Caco-2 (cell line): ENCODE measurements at places on chromosomes 2 and 18. TPM values are rescaled to one million over a fixed set of nuclear protein-coding genes. Genes with fewer than 3 reads are reported as not detected.

DNA sequence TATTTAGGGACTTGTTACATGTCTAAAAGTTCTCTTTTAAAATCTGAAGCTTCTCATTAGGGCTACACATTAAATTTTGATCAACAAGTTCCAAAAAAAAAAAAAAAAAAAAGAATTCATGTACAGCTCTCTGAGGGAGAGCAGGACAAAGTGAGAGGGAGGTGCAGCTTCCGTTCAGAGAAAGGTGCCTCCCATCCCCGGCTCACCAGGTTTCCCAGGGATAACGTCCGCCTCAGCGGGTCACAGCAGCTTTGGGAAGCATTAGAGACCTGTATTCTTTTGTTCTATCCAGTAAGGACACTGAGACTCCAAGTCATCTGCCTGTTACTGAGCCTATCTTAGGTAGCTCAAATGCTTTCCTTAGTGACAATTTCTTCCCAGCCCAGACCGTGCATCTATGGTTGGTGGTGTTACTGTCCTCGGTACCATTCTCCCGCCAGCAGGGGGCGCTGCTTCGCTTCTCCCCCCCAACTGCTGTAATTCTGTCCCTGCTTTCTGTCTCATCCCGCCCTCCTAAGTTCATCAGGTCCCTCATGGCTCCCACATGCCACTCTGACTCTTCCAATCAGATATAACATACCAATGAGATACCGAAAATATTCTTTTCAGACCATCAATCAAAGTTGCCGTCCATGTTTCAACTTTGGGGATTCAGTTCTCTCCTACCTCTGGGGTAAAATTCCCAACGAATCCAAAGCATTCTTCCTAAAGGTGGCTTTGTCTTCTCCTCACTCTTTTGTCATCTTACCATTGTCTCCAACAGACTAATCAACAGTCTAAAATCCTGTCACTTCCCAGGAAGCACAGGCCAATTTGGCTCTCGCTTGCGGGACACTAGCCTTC is 466.5 kb downstream of the METTL4 start:
- no peaks in the 10 kb centered on the region for H3K36me3 ChIP-seq
- no peak overlapping the region for H3K27ac ChIP-seq
- peaks cover 4% of the 10 kb centered on the region; the same call in 1 of the 2 replicates for H3K4me1 ChIP-seq
- DNase-seq, result peak; percentile 48
- no peaks in the 10 kb centered on the region for H3K27me3 ChIP-seq

DNA sequence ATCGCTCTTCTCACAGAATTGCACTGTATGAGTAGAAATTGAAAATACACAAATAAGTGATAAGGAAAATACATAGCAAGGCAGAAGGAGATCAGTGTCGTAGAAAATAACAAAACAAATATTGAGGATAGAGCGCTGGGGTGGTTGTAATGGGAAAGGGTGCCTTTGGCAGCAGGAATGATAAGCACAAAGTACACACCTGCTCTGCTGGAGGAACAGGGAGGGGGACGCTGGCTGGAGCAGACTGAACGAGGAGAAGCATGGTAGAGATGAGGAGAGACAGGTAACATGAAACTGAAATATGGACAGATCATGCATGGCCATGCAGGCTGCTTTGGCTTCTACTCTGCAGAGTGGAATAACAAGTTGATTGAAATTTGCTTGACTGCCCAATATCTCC is 181.2 kb upstream of the FSHR start:
- no peaks in the 10 kb centered on the region for H3K27me3 ChIP-seq
- no peaks in the 10 kb centered on the region for H3K36me3 ChIP-seq
- no peak for DNase-seq
- no peaks in the 10 kb centered on the region for H3K4me1 ChIP-seq
- no peak overlapping the region for H3K27ac ChIP-seq

GRCh38 chr2:60353863-60354262 is 199.6 kb downstream of the BCL11A start:
- H3K27ac ChIP-seq, result no peak overlapping the region
- no peaks in the 10 kb centered on the region for H3K4me1 ChIP-seq
- no peak for DNase-seq
- H3K36me3 ChIP-seq, result no peaks in the 10 kb centered on the region
- H3K27me3 ChIP-seq, result no peaks in the 10 kb centered on the region

GRCh38 chr2:167818521-167818920 is 428.9 kb downstream of the STK39 start:
- no peak for DNase-seq
- H3K4me3 ChIP-seq, result no peak overlapping the region
- no peaks in the 10 kb centered on the region for H3K4me1 ChIP-seq

DNA sequence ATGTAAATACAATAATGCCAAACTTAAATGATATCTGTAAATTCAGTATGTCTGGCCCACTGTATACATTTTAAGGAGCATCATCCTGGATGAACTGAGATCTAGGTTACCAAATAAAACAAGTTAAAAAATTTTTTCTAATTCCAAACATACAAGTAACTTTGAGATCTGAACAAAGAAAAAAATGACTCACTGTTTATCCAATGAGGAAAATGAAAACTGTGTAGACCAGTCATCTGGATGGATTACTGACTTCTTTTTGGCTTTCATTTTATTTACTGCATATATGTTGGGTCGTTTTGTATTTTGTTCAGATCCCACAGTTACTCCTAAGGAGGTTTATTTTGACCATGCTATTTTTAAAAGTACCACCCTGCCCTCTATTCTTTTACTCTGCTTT is 189.8 kb downstream of the RBM43 start:
- no peaks in the 10 kb centered on the region for H3K36me3 ChIP-seq
- DNase-seq, result no peak
- no peaks in the 10 kb centered on the region for H3K4me1 ChIP-seq
- H3K27ac ChIP-seq, result no peak overlapping the region

- no peaks in the 10 kb centered on the region for H3K4me1 ChIP-seq
- no peak for DNase-seq
- no peaks in the 10 kb centered on the region for H3K36me3 ChIP-seq
- H3K27ac ChIP-seq, result no peak overlapping the region
These were observed 66.1 kb upstream of the CDCA7 start for GRCh38 chr2:173288561-173288960.

Gene IL1RL1
- total RNA-seq, result not detected in 2 replicates

Gene SPP2
- total RNA-seq, result not detected in 2 replicates
